ENCODE measurements at places on chromosomes 5 and 9.

DNA sequence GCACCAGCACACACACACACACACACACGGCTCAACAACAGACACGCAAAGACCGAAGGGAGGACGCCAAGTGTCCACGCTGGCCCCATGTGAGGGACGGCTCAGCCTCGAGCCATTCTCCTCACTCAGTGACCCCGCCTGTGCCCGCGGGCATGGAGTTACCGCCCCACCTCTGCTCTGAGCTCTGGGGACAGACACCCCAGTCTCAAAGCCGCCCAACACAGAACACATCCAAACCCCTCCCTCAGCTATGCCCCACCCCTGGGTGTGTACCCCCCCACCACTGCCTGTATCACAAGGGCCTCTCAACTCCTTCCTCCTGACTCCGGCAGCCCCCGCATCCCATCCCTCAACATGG, 81.2 kb downstream of the CAMSAP1 start:
- no peak for DNase-seq

GRCh38 chr9:70561786-70562395, 147.4 kb upstream of the KLF9 start:
- DNase-seq = no peak

- no peak for DNase-seq
Observed at GRCh38 chr5:66872736-66873331, 276.6 kb downstream of the MAST4 start.

DNA sequence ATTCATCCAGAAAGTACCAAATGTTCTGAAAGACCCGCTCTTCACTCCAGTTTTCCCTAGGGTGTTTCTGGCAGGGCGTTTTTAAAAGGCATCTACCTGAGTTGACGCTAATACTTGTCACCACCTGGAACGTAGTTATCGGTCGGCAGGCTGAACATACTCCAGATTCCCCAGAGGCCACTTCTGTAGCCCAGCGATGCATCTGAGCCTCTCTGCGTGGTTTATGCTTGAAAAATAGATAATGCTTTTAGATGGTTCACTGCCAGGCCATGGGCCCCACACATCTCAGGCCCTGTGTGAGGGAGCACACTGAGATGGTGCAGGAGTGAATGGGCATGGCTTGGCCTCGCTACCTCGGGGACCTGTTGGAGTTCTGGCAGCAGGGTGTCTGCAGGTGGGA, 33.0 kb upstream of the NCS1 start:
- no peak for DNase-seq

- DNase-seq = no peak
Observed at GRCh38 chr5:107820429-107820828, 149.7 kb upstream of the EFNA5 start.

GRCh38 chr5:119966028-119966427, 336.7 kb downstream of the FAM170A start:
- no peak for DNase-seq

- DNase-seq = no peak
Observed at GRCh38 chr5:81525690-81526089, 131.8 kb upstream of the ACOT12 start.
